Thoracic aorta endothelial cell (primary cell): ENCODE measurements at places on chromosomes 12 and 14. TPM values are rescaled to one million over a fixed set of nuclear protein-coding genes. Genes with fewer than 3 reads are reported as not detected.

The TMEM229B gene
- total RNA-seq = under 0.01 and 0.07 TPM in 2 replicates

The CLSTN3 gene
- total RNA-seq = 19.8 and 31.1 TPM in 2 replicates

The IFNG-AS1 gene
- not detected in 2 replicates for total RNA-seq

The AMN gene
- under 0.01 TPM in 1 of 2 replicates, not detected in the other for total RNA-seq

The LRP1-AS gene
- not detected in 2 replicates for total RNA-seq

The MYH6 gene
- total RNA-seq = not detected in 2 replicates
